CD4-positive, alpha-beta T cell treated with Interleukin-17A for 1 hour (primary cell): ENCODE measurements at places on chromosomes 5 and 9.

GRCh38 chr9:114244570-114244969 is 78.3 kb upstream of the ORM1 start:
- no peak for DNase-seq

- DNase-seq = no peak
Measured at GRCh38 chr9:132287256-132287760, 67.5 kb downstream of the SETX start.

- no peak for DNase-seq
Measured at GRCh38 chr5:149474198-149474597, 77.0 kb downstream of the CSNK1A1 start.

- no peak for DNase-seq
Measured at GRCh38 chr5:79806741-79807140, 117.1 kb downstream of the CMYA5 start.

- DNase-seq = peak; percentile 93
Measured at GRCh38 chr5:172175263-172175719, 12.7 kb downstream of the STK10 start.

DNA sequence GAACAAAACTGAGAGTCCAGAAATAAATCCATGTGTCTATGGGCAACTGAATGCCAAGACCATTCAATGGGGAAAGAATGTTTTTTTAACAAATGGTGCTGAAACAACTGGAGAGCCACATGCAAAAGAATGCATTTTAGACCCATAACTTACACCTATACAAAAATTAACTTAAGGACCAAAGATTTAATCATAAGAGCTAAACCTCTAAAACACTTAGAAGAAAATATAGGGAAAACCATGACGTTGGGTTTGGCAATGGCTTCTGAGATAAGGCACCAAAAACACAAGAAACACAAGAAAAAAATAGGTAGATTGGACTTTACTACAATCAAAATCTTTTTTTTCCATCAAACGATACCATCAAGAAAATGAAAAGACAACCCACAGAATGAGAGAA is 48.4 kb upstream of the ANKRD33B start:
- DNase-seq = no peak

DNA sequence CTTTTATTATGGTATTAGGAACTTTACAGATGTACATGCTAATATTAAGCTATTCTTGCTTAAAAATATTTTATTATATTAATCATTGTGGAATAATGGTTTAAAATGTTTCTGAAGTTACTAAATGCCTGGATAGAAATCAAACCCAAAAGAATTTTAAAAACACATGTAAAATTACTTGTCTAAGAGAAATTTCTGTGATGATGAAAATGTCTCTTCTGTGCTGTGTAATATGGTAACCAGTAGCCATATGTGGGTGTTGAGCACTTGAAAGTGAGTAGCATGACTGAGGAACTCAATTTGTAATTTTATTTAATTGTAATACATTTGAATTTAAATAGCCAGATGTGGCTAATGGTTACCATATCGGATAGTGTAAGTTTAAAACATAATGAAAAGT is 66.7 kb upstream of the HSPB3 start:
- no peak for DNase-seq

- DNase-seq = no peak
Measured at GRCh38 chr9:2231101-2231500, 216.0 kb downstream of the SMARCA2 start.

- DNase-seq = no peak
Measured at GRCh38 chr9:121301881-121302286, 33.9 kb downstream of the GSN start.

GRCh38 chr5:19917588-19918122 is 70.3 kb downstream of the CDH18 start:
- no peak for DNase-seq

GRCh38 chr9:89317282-89317681 is 1.0 kb upstream of the SECISBP2 start:
- DNase-seq = no peak

DNA sequence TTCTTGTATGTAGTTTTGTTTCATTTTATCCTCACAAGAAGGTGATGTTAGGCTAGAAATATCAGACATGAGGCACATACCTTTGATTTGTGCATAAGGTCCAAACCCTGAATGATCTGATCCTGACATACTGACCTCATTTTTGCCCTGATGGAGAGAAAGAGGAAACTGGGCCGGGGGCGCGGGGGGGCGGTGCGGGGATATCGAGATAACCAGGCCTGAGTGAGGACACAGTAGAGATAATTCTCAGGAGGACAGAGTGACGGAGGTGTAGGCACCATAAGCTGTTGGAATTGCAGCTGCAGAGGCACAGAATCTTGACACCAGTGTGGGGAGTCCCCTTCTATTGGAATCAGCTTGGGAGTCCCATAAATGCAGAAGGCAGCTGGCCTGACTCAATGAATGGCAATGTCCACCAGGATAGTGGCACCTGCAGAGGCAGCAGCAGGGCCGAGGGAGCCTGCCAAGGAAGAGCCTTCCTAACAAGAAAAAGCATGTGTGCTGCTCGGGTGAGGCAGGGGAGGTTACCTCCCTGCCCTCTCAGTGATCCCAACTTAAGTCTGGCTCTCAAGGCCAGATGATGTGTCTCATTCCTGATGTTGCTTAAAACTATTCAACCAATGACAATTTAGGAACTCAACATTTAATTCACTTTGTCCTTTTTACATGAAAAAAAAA is 234.3 kb upstream of the MSX2 start:
- DNase-seq = no peak

- no peak for DNase-seq
Measured at GRCh38 chr5:67188274-67189078, 8.1 kb downstream of the CD180 start.

DNA sequence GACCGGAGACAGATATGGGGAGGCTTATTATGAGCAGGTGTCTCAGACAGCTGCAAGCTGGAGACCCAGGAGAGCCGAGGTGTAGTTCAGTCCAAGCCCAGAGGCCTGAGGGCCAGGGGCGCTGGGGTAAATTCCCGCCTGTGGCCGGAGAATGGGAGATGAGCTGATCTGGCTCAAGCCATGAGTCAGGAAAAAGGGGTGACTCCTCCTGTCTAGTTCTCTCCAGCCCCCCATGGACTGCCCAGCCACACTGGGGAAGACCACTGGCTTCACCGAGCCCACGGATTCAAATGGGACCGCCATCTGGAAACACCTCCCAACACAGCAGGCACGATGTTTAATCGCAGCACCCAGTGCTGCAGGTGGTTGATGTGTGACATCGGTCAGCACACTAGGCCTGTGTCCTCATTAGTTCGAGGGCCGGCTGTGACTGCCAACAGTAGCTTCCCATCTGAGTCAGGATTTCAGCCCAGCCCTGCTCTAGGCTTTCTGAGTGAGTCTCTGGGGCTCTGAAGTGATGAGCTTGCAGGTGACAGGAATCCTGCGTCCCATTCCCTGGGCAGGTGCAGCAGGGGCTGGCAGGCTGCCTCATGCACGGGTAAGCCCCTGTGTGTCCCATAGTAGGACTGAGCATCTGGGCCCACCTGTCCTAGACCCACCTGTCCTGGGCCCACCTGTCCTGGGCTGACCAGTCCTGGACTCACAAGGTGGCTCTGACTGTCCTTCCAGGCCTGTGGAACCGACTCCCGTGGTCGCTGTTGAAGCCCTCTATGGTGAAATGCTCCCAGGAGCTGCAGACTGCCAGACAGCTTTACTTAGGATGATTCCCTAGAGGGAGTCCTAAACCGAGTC is 49.7 kb downstream of the AHRR start:
- no peak for DNase-seq

GRCh38 chr5:65830856-65831255 is 95.5 kb upstream of the ERBIN start:
- DNase-seq = no peak

DNA sequence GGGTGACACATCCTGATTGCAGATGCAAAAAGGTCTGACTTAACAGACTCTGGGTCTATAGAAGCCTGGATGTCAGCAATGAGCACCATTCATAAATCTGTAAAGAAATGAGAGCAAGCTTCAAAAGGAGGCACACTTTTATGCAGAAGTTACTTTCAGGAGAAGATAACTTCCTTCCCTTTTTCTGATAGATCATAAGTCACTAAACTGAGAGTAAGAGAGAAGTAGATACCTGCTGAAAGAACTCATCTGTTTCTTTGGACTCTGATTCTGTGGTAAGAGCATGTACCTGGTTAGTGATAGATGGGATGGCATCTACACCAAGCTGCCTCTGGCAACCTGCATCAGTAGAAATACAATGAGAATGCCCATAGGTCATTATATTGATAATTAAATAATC is 525.6 kb downstream of the CETN3 start:
- DNase-seq = no peak

DNA sequence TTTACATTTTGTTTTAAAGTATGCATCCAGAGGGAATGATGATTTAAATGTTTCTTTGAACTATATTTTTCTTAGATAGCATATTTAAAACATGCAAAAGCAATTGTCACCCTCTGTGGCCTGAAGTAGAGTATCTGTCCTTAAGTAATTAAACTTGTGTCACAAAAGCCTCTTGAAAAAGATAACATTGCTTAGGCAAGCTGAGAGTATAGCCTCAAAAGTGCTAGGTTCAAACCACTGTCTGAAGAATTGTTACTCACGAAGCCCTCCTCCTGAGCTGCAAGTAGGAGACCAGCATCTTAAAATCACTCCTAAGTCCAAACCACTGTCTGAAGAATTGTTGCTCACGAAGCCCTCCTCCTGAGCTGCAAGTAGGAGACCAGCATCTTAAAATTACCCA is 378.0 kb upstream of the PRR16 start:
- no peak for DNase-seq

DNA sequence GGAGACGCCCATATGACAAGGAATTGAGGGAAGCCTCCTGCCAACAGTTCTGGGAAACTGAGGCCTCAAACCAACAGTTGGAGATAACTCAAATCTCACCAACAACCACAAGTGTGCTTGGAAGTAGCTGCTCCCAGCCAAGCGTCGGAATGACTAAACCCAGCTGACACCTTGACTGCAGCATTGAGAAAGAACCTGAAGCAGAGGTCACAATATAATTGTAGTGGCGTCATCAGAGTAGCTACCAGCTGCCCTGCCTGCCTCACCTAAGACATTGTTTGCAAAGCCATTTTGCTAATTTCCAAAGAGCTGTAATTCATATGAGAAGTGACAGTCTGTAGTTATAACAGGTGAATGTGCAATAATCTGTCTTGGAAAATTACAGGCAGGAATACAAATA is 40.8 kb upstream of the ANKRD31 start:
- no peak for DNase-seq

DNA sequence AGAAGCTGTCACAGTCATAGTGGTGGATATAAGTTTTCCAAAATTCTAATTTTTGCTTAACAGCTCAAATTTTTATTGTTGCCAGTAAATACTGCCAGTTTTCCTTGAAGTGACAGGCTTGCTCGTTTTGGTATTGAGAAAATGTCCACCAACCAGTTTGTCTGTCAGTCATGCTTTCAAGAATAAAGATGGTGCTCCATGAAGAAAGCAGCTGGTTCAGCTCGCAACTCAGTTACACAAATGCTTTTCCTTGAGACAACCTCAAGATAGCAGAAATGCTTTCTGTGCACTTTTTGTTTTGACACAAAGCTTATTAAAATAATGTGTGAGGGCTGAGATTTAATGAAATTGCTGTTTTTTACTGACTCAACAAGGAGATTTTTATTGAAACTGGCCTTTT is 135.7 kb downstream of the LRRC70 start:
- no peak for DNase-seq

DNA sequence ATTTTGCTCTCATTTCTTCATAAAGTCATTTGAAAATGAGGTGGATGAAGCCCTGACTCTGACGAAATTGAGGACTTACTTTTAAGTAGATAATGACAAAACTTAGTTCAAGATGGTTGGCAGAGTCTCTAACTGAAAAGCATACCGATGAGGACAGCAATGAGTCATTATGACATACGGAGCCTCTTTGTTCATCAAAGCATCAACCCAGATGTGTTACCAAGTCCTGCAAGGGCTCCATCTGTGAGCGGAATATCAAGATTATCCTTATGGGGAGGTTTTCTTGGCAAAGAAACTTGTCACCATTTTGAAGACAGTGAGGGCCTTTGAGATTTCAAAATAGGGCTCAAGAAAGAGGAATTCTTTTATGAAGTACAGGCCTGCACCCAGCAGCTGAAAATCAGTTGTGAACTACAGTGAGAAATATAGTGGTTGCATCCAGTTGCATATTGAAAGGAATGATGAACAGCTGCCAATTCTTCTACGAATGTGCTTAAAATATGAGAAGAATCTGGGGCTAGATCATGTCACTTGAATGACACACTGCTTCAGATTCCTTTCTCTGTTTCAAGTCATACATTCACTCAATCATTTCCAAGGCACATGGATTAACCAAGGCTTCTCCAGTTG is 86.6 kb upstream of the SLC24A2 start:
- no peak for DNase-seq

GRCh38 chr9:32703635-32704034 is 68.2 kb upstream of the TAF1L start:
- no peak for DNase-seq

- no peak for DNase-seq
Measured at GRCh38 chr5:116411101-116411571, 163.5 kb downstream of the SEMA6A start.

GRCh38 chr9:118271936-118272335 is 567.7 kb downstream of the TLR4 start:
- DNase-seq = no peak

GRCh38 chr5:56451742-56452141 is 218.6 kb upstream of the ANKRD55 start:
- DNase-seq = no peak

- DNase-seq = no peak
Measured at GRCh38 chr5:13976867-13977830, 32.7 kb upstream of the DNAH5 start.

DNA sequence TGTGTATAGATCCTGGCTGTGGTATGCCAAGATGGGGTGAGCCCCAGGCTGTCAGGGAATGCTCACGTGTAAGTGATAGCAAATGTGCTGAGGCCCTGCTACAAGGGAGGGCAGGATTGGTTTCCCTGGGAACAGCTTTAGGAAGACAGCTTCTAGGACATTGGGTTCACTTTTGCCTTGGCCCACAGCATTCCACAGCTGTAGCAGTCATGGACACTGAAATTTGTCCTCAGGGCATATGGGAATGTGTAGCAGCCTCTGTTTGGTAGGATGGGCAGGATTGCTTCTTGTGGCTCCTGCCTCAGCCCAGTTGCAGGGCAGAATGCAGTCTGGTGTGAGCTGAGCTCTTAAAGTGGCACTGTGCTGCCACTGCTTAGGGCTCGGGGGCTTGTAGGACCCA is 1061.7 kb upstream of the WWC1 start:
- no peak for DNase-seq

DNA sequence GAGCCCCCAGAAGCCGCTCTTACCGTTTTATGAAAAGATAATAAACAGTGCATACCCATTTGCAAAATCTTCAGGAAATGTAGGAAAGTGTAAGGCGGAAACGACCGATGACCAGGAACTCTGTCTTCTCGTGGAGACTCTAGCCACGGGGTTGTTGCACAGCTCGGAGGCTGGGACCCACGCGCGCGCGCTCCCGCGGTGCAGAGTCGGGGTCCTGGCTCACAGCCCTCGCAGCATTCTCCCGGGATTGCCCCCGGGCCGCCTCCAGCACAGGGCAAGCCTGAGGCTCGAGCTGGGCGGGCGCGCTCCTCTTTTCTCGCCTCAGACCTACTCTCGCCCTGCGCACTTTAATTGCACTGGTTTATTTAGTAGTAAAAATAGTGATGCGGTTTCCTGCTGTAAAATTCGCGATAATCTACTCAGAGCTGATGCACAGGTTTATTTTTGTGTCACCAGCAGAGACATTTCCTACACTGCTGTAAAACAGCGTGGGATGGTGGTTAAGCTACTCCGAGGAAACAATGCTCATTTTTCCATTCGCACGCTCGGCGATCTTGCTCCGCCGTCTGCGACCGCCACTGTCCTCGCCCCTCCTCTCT is 15.5 kb downstream of the TRIM7 start:
- peak; percentile 73 for DNase-seq
